GM04504 (cell line): ENCODE measurements at places on chromosomes 6 and 20.

DNA sequence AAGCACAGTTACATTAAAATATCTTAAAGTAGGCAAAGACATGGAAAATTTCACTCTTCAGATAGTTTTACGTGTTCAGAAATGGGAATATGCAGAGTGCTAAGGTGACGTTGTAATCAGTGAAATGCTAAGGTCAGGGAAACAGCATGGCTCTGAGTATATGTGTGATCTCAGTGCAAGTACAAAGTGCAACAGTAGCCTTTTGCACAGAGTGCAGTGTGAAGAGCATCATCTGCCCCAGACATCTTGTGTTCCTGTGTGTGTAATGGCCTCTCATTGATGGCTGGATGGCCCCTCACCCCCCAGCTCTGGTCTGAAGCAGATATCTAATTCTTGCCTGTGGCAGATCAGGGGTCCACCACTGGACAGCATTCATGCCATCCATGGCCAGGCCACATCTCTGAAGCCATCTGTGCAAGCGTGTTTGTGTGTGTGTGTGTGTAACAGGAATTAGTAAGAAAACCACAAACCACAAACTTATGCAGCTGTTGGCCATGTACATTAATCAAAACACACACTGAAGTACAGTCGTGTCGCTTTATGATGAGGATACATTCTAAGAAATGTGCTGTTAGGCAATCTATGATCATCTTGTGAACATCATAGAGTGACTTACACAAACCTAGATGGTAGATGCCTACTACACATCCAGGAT lies 165.1 kb downstream of the RALGAPA2 start:
- DNase-seq, result no peak

DNA sequence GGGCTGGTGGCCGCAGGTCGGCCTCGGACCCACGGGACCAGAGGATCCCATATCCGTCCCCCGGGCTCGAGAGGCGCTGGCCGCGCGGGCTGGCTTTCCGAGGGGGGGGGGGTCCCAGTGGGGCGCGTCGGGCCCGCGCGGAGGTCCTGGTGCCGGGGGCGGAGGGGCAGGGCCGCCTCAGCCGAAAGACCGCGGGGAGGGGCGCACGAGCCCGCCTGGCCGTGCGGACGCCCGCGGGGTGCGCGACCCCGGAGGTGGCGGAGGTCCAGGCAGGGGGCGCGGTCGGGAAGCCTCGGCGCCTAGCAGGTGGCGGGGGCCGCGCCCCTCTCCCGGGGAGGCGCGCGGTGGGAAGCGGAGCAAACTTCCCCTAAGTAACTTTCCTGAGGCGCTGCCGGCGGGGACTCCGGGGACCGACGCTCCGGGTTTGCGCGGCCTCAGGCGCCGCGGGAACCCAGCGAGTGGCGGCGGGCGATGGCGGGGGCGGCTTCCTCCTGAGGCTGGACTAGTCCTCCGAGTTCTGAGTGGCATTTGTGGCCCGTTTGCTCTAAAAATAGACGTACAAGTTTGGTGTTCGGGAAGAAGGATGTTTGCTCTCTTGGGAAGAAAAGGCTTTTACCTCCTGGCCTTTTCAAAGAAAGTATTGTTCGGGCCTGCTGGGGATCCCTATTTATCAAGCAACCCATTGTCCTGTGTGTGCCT lies 26.5 kb upstream of the BTBD3 start:
- DNase-seq, result no peak

- no peak for DNase-seq
These were observed 245.5 kb upstream of the ECI2 start for GRCh38 chr6:4380881-4381281.

DNA sequence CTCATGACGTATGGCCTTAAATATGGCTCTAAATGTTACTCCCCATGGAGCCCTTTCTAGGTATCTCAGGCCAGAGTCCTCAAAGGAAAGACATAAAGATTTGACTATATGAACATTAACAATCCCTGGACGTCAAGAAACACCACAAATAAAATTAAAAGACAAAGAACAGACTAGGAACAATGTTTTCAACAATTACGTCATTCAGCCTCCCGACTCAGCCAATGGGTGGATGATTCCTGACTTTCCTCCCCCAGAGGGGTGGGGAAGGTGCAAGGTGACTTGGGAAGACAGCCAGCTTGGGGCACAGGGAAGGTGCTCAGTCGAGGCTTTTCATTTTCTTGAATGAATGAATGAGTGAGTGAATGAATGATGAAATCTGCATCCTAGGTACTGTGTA lies 157.4 kb downstream of the TFAP2C start:
- no peak for DNase-seq

DNA sequence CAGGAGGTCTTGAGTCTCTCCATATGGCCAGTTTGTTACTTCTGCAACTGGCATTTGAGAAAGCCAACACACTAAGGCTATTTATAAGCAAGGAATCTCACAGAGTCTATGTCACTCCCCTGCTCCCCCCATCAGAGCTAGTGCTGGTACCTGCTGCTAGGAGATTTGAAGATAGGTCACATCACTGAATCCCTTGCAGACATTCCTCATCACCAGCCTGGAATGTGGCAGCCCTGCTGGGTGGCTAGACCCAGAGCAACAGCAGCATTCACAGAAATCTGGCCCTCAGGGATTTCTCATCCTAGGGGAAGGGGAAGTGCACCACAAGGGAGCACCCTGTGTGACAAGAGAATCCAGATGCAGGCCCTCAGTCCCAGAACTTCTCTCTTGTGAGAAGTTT lies 672.1 kb downstream of the HACE1 start:
- no peak for DNase-seq

GRCh38 chr6:130178692-130179091 lies 44.1 kb downstream of the SAMD3 start:
- peak; percentile 44 for DNase-seq

DNA sequence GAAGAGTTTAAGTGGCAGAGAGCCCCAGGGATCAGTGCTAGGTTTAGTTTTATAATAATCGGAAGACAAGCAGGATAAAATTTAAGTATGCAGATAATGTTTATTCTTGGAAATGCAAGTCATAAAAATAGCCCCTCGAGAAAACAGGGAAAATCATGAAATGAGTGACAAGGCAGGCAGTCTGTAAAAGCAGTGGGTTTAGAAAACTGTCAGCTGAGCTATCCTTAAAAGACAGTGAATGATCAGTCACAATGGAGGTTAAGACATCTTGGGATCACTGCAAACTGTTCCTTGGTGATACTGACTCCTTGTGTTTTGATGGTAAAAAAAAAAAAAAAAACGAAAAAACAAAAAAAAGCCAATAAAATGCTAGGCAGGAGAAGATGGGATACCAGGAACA lies 61.3 kb upstream of the BCLAF1 start:
- no peak for DNase-seq

GRCh38 chr6:150600301-150601017 lies 774 bp downstream of the PLEKHG1 start:
- DNase-seq, result peak; percentile 11

DNA sequence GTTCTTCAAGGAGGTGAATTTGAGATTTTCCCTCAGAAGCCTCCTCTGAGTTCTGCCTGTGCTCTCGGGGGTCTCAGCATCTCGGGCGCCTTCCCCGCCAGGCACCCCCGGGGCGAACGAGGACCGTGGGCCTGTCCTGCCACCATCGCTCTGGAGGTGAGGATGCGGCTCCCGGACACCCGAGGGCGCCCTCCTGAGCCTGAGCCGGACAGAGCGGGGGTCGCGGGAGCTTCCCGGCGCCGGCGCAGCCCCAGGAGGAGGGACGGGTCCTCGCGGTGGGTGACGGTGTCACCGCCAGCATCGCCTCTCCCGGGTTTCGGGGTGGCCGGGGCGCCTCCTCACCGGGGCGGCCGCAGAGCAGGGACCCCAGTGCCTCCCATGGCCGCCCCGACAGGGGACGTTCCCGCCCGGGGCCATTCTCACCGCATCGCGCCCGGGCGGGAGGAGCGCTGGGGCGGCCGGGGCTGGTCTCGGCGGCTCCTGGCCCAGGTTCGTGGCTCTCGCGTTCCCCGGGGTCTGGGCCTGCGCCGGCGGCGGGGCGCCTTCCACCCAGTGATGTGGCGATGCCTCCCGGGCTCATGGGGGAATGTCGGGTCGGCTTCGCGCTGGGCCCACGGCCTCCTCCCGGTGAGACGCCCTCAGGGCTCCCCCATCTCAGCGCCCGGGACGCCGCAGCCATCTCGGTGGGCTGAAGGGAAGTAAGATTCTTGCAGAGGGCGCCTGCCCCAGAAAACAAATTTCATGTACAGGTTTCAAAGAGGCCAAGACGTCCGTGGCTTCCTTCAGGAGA lies 210.5 kb downstream of the ERMARD start:
- no peak for DNase-seq

- DNase-seq, result no peak
These were observed 249.5 kb downstream of the BCKDHB start for GRCh38 chr6:80356000-80356399.

DNA sequence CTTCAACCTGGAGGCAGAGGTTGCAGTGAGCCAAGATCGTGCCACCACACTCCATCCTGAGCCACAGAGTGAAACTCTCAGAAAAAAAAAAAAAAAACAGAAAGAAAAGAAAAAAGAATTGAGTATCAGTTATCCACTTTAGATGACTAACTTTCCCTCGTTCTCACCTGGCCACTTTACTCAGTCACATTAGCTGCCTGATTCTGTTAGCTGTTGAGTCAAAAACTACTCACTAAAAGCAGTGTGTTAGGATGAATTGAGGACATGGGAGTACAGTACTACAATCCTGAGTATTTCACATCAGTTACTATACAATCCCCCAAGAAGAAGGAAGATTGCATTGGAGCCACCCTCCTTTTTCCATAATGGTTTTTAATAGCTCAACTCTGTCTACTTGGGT lies 114.6 kb downstream of the ADAT2 start:
- DNase-seq, result no peak
